ENCODE measurements at places on chromosomes 12 and 14.
A peak's percentile ranks its signal among the peaks of the same experiment; 100 is the strongest.

DNA sequence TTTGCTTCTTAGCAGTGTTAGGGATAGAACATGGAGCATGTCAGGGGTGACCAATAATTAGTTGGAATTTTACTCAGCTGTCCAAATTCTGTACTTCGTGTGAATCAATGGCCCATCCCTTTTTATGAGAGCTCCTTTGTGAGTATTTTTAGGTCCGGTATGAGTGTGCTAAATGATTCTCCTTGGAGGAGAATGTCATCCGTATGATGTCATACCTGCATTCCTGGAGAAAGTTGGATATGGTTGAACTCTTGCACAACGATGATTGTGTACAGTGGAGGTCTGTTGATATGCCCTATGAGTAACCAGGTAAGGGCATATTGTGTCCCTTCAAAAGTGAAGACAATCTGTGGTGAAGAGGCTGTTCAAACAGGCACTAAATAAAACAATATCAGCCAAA is 400.8 kb downstream of the GXYLT1 start:
- no peak for DNase-seq

GRCh38 chr12:795305-795704 is 42.9 kb downstream of the WNK1 start:
- DNase-seq = no peak

GRCh38 chr14:73100334-73100733 is 36.0 kb upstream of the PSEN1 start:
- DNase-seq = no peak

- no peak for DNase-seq
These were observed 32.9 kb downstream of the RIN3 start for GRCh38 chr14:92546347-92547053.

GRCh38 chr12:110254971-110255540 is 26.0 kb upstream of the ATP2A2 start:
- no peak for DNase-seq

DNA sequence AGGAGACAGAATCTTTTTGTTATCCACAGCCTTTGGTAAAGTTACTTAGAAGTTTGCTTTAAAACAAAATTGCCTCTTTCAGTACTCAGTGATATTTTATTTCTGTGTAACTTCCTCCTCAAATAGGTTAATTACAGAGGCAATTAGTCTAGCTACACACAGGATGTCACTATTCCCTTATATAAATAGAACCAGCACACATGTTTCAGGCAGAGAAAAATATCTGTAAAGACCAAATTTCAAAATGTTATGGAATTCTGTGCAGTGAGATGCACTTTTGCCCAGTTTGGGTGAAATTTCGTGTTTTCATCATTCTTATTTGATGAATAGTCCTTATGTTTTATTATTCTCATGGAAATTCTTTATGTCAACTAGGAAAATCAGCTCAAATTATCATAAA is 410.6 kb upstream of the SOX5 start:
- DNase-seq = no peak

DNA sequence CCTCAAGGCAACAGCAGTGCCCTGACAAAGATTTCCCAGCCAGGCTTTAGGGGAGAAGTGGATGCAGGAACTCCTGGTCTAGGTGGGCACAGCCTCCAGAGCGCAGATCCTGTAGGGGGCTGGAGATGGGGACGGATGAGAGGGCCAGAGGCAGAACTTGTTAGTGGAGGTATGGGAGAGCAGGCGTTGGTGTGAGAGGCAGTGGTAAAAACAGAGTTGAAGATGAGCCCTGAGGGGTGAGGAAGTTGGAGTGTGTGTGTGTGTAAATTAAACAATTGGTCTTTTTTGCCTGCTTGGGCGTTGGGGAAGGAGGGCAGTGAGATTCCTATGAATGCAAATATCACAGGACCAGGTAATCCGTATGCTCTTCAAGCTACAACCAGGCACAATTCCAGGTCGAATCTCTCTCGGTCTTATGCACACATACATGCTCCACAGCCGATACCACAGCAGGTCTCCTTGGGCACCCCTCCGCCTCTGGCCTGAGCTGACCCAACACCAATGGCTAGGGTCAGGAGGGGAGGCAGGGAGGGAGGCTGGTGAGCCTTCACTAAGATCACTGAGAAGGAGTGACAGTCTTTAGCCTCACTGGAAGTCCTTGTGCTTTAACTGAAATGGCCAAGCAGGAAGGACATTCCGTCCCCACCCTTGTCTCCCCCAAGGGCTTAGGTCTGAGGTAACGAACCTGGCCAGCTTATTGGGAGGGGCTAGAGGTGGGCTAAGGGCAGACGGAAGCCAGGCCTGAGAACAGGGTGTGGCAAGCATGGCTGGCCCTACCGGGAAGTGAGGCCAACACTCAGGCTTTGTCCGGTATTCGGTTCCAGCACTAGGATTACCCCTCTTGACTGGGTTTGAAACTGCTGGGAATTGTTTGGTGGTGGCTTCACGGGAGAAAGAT is 1.5 kb upstream of the KRT7 start:
- DNase-seq = no peak

DNA sequence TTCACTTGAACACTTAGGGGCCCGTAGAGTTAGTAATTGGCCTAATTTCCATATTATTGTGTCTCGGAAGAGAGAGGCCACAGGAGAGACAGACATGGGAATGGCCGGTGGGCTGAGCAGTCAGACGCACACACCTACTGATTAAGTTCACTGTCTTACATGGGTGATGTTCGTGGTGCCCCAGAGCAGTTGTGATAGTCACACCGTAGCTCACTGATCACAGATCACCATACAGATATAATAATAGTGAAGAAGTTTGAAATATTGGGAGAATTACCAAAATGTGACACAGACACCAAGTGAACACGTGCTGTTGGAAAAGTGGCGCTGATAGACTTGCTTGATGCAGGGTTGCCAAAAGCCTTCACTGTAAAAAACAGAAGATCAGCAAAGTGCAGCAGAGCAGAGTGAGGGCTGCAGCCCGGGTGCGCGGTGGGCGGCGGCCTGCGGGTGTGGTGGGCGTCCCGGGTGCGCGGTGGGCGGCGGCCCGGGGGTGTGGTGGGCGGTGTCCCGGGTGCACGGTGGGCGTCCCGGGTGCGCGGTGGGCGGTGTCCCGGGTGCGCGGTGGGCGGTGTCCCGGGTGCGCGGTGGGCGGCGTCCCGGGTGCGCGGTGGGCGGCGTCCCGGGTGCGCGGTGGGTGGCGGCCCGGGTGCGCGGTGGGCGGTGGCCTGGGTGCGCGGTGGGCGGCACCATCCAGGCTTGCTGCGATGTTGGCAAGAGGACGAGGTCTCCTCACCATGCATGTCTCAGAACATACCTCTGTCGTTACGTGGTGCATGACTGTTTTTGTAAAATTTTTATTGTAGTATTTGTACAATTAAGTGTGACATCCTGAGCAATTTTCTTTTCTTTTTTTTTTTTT is 34.3 kb upstream of the TEX22 start:
- peak; percentile 31 for DNase-seq

DNA sequence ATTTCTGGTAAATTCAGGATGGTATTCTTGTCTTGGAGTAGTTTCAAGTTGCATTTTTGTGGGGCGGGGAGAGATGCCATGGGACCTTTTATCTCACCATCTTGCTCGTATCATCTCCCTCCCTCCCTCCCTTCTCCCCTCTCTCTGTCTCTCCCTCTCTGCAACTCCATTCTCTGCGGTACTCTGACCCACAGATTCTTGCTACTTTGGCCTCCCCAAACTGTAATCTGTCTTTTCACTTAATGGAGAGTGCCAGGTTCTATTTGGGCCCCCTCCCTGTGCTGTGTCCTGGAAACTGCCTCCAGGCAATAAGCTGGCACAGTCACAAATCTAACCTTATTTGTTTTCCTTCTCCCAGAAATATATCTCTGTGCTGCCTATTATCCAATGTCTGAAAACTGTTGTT is 175.2 kb downstream of the PAWR start:
- DNase-seq = no peak

DNA sequence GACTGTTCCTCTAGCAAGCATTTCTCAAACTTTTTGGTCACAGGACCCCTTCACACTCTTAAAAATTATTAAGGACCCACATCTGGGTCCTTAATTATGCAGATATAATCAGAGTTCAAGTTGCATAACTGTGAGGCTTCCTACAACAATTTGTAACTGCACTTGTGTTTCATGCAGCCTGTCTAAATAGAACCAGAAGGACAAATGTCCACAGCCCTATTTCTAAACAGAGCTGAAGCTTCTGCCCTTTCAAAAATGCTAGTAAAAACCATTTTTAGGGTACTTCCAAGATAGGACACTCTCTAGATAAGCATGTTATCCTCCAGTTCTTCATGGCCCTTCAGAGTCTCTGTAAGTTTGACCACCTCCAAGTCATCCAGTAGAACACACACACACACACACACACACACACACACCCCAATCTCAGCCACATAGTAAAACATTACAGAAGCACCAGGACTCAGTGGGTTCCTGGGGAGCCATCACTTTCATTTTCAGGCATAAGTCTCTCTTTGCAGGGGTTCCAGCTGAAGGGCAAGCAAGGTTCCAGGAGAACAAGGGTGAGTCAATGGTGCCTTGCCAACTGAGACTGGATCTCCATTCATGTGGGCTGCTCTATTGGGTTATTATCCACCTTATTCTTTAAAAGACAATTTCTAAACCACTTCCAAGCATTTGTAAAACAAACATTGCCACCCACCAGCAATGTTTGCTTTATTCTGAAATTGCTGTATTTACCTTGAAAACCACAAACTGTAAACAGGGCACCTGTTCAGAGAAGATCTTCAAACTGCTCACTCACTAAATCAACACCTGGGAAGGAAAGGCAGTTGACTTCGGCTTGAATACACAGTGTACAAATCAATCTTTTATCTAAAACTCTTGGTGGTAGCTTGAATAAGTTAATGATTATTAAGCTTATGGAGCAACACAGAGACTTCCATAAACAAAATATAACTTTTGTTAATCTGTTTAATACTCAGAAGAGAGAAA is 64.1 kb downstream of the ITPR2 start:
- no peak for DNase-seq

DNA sequence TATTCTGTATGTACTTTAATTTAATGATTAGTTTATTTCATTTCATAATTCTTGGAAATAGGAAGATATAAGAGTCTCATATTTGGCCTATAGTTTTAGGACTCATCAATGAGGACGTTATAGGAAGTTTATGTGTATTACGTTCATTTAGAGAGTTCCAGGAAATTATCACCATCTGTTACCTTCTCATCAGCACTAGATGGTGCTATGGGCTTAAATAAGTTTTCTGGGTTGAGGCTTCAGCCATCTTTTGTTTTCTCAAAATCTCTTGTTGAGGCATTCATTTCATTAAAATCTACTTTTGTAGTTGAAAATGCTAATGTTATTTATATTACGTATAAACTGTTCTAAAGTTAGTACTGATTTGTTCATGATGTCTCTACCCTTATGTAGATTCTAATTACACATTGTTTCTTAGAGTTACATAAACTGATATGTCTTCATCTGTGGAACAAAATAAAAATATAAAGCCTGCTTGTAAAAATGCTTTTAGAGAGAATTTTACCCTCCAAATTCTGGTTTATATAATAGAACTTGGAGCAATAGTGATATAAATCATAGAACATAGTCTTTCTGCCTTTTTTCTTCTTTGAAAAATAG is 89.2 kb downstream of the CFAP54 start:
- DNase-seq = no peak

DNA sequence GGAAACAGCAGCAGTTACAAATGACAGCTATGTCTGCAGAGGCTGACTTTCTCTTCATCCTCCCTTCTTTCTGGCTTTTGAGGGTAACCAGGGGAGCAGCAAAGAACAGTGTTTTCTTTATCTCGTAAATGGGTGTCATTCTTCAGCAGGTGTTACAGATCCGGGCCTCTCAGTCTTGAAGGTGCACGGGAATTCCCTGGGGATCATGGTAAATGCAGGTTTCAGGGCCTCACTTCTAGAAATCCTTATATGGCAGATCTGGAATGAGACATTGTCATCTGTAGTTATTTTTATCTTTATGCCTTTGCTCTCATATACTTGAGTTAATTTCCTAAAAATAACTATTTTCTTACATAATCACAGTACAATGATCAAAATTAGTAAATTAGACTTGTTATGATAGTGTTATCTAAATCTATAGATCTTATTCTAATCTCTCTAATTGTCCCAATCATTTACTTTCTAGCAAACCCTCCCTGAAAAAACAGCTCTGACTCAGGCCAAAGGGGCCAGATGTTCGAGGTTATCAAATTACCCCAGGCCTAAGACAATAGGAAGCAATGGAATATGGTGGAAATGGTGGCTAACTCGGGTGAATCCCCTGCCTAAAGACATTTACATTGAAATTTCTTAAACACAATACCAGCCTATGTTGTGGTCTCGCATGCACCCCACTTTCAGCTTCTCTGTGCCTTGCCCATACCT is 145.0 kb downstream of the CAND1 start:
- DNase-seq = no peak

- DNase-seq = no peak
These were observed 183.1 kb downstream of the EGLN3 start for GRCh38 chr14:33767586-33768457.

- no peak for DNase-seq
These were observed at the start of gene BMP4 for GRCh38 chr14:53956427-53957201. Gene BMP4, minus strand, starts transcription at chr14:53956825. Its CDS starts 4,603 bp downstream, at chr14:53952222.

DNA sequence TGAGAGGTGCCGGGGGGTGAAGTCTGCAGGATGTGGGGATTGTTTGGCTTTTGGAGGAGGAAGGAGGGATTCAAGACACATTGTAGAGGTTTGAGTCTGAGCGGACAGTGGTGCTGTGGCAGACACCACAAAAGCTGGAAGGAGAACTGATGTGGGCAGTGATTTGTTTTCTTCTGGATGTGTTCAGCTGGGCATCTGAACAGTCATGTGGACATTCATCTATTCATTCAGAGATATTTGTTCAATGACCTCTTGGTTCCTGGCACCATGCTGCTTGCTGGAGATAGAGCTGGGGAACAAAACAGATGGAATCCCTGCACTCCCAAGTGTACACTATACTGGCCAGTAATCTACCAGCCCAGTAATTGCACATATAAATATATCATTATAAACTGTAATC is 64.0 kb downstream of the PTPN11 start:
- no peak for DNase-seq

DNA sequence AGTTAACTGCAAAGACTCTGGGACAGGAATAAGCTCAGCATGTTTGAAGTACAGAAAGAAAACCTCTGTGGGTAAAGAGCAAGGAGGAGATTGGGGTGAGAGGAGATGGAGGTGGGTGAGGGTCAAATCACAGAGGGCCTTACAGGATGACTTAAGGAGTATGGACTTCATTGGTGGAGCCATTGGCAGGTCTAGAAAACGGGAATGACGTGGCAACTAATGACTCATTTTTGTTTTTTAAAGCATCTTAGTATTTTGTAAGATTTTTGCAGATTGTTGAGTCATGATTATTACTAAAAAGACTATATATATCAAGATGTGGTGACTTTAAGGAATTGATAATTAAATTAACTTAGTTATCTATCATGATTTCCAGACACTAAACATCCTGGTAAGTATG is 18.5 kb downstream of the UTP20 start:
- no peak for DNase-seq

DNA sequence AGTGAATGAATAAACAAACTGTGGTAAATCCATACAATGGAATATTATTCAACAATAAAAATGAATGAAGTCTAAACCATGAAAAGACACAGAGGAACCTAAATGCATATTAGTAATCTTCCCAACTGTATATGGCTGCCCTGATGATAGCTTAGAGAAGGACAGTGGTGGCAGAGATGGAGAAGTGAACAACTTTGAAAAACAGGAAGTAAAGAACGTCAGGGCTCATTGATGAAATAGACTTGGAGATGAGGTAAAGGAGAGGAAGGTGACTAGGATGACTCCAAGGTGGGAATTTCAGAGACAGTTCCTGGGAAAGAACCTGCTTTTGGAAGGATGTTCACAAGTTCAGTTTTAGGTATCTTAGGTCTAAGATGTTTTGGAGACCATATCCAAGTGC is 36.3 kb upstream of the NT5DC3 start:
- no peak for DNase-seq
